ENCODE measurements at places on chromosomes 12 and 14.
A peak's percentile ranks its signal among the peaks of the same experiment; 100 is the strongest.

DNA sequence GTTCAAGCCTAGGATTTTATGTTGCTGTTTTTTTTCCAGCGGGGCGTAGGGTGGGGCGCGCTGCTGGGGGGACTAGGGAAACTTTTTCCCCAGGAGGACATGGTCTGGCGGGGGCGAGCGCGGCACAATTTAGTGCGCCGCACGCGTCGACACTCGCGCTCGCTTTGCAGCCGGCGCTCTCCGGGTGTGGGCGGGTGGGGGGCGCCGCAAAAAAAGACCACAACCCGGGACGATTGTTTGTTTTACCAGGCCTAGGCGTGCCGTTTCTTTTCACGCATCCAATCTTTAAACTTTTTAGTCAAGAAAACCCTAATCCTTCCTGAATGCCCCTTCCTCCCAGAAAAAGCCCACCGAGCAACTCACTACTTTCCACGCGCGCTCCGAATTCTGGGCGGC is 865 bp upstream of the ZFP36L1 start:
- no peak for DNase-seq

- peak; percentile 71 for DNase-seq
Measured at GRCh38 chr12:26798023-26798422, 35.0 kb downstream of the ITPR2 start.

GRCh38 chr12:95733141-95733825 is 57.3 kb downstream of the NTN4 start:
- DNase-seq: peak; percentile 91

GRCh38 chr12:6635856-6636531 is at the start of gene LPAR5:
TSS of gene LPAR5 (minus strand) at chr12:6635959. CDS start at chr12:6621248, 14,711 bp downstream.
- peak; percentile 36 for DNase-seq

- no peak for DNase-seq
Measured at GRCh38 chr12:57877876-57878275, 31.3 kb upstream of the CTDSP2 start.

DNA sequence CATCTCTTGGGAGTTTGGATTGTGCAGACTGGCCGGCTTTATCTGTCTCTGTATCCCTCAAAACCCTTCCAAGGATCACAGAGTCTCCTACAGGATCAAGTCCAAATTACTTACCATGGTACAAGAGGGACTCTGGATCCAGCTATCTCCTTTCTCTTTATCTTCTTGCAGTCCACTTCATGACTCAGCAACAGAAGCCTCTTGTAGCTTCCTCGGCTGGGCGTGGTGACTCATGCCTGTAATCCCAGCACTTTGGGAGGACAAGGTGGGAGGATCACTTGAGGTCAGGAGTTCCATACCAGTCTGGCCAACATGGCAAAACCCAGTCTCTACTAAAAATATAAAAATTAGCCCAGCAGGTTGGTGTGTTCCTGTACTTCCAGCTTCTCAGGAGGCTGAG is 189.7 kb downstream of the BCAT1 start:
- DNase-seq: peak; percentile 95

GRCh38 chr14:75514673-75515628 is 7.3 kb upstream of the BATF start:
- DNase-seq: peak; percentile 42

DNA sequence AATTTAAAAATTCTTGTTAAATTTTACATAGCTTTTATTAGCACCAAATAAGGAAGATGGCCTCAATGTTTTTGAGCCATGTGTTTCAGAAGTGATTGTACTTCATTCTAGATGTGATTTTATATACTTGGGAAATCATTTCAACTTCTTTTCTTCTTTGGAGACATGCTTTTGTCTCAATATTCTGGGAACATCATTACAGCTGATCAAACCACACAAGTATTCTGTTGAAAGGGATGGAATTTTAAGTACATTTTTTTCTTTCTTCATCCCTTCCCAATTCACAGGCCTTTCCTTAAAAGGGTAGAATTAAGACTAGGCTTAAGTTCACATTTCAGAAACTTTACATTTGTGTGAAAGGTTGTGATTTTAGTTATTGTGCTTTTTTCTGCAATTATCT is 66.4 kb downstream of the PAPOLA start:
- no peak for DNase-seq

DNA sequence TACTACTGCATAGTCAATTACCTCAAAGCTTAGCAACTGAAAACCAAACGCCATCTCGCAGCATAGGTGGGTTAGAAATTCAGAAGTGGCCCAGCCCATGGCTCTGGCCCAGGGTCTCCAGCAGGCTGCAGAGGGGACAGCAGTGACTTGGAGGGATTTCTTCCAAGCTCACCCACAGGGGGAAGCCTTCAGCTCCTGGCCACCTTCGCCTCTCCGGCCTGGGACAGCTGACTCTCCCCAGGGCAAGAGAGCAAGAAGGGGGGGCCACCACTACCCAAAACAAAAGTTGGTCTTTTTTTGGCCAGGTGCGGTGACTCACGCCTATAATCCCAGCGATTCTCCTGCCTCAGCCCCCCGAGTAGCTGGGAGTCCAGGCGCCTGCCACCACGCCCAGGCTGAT is 32.2 kb upstream of the ANKRD9 start:
- DNase-seq: no peak

GRCh38 chr12:29639893-29640495 is 142.5 kb upstream of the OVCH1 start:
- DNase-seq: no peak

- no peak for DNase-seq
Measured at GRCh38 chr14:69582212-69582611, 7.5 kb upstream of the CCDC177 start.

DNA sequence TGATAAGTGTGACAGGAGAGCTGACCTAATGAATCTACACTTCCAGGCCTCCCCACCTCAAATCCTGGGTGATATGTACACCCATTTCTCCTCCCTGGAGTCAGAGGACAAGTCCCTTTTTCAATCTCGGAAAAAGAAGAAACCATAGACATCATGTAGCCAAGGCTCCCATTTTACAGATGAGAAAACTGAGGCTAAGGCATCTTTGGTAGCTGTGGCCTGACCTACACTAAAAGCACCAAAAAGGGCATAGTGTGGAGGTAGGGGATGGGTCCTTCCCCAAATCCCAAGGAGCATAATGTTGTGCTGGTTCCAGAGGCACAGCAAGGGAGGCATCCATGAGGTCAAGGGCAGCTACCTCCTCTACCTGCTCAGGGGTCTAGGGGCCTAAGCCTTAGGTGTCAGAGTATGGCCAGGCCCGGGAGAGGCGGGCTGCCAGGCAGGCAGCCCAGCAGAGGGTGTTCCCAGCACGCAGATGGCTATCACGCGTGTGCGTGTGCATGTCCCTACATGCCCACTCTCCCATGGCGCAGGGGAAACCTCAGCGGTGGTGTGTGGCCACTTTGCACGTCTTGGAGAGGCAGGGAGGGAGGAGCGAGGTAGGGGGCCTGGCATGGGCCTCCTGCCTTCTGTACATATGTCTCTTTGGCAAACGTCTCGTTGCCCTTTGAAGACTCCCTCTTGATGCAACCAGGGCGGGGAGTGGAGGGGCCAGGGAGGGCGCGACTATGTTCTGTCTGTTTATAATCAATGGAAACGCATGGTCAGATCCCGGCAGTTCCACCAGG is 2.5 kb downstream of the PGF start:
- DNase-seq: no peak

- DNase-seq: no peak
Measured at GRCh38 chr14:52318826-52319645, 4.9 kb downstream of the PTGER2 start.

DNA sequence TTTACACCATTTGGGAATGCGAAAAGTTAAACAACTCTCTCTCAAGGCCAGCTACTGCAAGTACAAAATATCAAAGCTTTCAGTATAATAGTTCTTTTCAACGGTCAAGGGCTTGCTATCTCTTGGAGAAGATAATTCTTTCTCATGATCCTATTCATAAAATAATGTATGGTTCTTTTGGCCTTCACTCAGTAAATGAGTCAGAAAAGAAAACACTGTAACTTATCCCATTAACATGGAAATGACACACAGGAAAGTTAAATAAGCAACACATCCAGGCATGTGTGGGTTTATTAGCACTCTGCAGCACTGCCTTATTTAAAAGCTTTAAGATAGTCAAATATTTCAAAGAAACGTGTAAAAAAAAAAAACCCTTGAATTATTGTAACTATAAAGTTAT is 36.9 kb downstream of the ZFC3H1 start:
- DNase-seq: peak; percentile 75

GRCh38 chr12:68587448-68587873 is 23.2 kb upstream of the RAP1B start:
- DNase-seq: no peak

- no peak for DNase-seq
Measured at GRCh38 chr12:92206596-92206995, 61.0 kb upstream of the BTG1 start.

DNA sequence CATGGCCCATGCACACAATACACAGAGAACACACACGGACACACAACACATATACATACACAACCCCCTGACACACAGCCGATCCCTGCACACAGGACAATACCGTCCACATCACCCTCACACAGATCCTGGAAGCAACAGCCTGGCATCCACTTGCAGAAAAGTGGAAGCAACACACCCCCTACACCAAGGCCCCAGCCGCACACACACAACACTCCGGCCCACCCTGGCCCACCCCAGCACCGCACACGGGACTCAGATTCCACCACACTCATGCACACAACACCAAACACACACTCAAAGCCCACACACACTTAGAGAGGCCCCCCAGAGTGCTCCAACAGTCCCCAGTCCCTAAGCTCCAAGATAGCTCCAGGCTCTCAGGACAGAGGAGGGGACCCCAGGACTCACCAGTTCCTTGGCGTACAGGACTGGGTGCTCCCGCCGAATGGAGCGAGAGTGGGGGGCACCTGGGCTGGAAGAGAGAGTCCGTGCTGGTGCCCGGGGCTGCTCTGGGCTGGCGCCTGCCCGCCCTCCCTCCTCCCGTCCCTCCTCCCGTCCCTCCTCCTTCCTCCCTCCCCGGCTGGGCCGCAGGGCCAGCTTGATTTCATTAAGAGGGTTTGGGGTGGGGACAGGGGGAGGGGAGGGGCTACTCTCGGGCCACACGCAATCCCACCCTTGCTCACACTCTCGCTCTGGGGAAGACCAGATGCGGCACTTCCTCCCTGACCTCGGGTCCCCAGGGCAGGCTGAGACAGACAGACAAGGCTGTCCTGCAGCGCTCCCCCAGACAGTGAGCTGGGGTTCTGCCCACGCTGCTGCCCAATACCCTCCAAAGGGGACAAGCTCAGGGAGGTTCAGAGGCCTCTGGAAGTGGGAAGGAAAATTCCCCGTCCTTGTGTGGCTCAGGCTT is at the start of gene TMEM119:
Gene TMEM119 (minus strand): TSS at position 526 of the 913 bp plus-strand sequence. CDS start 5,701 bp downstream, outside the sequence.
- peak; percentile 14 for DNase-seq

DNA sequence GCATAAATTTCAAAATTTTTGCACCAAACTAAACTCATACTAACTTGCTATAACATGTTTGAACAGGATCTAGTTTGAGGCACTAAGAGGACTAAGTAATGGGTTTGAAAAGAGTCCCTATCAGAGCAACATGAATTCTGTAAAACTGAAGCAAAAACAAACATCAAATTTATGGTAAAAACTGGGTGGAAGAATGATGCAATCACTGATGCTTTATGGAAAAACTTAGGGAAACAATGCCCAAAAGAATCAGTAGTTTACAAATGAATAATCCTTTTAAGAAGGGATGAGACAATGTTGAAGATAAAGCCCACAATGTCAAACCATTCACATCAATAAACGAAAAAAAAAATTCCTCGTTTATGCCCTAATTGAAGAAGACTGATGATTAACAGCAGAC is 88.9 kb downstream of the PRKD1 start:
- DNase-seq: no peak

GRCh38 chr14:56703947-56704346 is 106.3 kb downstream of the OTX2 start:
- DNase-seq: no peak

- DNase-seq: no peak
Measured at GRCh38 chr14:103216399-103216798, 93.1 kb downstream of the TNFAIP2 start.

DNA sequence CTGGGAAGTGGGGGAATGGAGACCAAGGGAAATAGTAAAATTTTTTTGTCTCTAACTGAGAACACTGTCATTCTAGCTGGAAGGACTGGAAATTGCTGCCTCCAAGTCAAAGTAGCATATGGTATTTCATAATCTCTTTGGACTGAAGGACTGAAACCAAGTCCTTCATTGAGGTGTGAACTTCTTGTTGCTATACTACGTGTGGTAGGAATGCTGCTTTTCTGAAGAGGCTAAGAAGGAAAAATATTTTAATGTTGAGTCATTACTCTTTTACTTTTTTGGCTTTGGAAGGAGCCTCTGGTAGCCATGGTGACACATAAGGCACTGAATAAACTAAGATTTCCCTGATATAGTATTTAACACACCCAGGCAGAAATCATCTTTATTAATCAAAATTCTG is 465.4 kb downstream of the NPAS3 start:
- peak; percentile 71 for DNase-seq

- DNase-seq: no peak
Measured at GRCh38 chr12:54472494-54473262, 724 bp downstream of the GTSF1 start.

- DNase-seq: peak; percentile 2
Measured at GRCh38 chr12:47458279-47458678, 247.6 kb downstream of the RPAP3 start.

DNA sequence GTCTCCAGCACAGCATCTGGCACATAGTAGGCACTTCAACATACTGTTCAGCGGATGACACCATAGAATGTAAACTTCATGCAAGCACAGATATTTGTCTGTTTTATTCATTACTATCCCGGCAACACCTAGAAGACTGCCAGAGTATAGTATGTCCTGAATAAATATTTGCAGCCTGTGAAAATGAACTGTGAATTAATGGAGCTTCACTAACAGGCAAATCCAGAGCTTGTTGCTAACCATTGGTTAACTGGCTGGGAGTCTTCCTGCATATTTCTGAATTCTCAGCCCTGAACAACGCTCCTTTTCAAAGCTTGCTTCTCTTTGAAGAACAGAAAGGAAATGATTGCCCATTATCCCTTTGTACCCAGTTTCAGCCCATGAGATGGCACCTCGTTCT is 243.3 kb upstream of the CRY1 start:
- DNase-seq: no peak

DNA sequence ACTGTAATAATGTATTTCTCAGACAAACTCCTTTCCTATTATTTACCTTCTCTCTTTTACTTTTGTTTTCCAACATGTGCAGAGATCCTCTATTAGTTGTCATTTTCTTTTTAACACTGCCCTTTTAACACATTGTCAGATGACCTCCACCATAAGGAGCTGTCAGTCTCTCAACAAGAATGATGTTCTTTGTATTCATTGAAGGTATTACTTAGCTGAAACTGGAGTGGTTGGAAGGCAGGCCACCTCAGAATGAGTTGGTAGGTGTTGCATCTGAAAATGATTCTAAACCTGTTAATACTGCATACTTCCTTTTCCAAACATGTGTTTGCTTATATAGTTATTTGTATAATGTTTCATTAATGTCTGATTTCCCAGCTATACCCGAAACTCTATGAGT is 16.9 kb downstream of the TMEM117 start:
- DNase-seq: no peak

DNA sequence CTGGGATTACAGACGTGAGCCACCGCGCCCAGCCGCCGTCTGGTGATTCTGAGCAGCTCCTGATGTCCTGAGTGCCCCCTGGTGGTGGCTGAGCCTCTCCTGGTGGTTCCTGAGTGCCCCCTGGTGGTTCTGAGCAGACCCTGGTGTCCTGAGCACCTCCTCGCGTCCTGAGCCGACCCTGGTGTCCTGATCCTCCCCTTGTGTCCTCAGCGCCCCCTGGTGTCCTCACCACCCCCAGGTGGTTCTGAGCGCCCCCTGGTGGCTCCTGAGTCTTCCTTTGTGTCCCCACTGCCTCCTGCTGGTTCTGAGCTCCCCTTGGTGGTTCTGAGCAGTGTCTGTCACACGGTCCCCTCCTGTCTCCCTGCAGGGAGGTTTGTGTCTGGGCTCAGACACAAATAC is 1304.9 kb downstream of the TMEM121 start:
- DNase-seq: no peak

GRCh38 chr12:93786656-93787397 is 109.7 kb downstream of the CRADD start:
- no peak for DNase-seq
